ENCODE measurements at places on chromosomes 6 and 20.

DNA sequence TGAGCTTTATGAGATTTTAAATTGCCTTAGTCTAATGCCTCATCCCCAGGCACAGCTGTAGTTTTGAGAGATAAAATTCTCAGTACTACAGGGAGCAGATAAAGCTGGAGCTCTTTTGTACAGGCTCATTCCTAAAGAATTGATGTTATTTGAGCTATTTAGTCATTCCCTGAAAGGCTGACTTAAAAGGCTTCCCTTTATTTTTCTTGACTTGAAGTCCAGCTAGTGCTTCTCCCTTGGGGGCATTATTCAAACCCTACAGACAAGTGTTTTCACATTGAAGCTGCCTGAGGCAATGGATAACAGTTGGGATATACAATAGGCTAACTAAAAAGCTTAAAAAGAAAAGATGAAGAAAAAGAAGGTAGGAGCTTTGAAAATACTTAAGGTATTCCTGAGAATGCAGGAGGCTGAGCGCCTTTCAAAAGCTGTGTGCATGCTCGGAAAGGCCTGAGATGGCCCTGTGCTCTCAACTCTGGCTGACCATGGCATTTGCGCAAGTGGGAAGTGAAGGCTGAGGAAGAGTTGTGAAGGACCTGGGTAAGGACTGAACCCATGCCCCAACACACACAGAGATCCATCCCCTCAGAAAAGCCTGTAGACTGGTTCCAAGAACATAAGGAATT lies 315.1 kb downstream of the SMOC2 start:
- DNase-seq: peak; percentile 19

DNA sequence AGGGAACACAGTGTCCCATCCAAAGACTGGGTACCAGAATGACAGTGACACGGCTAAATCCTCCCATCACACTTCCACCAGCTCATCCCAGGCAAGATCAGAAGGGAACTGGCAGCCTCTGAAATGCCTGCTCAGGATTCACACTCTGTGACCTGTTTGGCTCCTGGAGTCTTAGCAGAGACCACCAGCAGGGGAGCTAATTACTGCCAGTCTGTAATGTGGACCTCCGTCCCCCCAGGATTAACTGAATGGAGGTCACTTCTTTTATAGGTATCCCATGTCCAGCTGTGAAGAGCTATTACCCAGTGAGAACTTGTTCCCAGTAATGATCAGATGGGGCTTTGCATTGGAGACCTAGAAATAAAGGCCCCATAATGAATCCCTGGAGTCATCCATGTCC lies 45.2 kb downstream of the DEFB114 start:
- no peak for DNase-seq

GRCh38 chr6:105609375-105609991 lies 206.6 kb upstream of the PREP start:
- DNase-seq: no peak

DNA sequence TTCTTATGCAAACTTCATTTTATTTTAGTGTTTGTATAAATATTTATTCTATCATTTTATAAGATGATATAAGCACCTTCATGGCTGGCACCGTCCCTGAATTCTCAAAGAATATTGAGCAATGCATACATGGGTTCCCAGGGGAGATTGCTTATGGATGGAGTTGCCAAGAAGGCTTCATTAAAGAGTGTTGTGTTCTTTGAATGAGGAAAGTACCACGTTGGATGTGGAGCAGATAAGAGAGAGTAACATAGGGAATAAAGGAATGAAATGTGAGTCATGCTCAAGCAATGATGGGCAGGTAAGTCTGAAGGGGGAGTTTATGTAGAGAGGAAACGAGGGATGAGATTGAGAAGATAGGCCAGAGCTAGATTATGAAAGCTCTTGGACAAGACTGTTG lies 10.3 kb downstream of the DSE start:
- no peak for DNase-seq

DNA sequence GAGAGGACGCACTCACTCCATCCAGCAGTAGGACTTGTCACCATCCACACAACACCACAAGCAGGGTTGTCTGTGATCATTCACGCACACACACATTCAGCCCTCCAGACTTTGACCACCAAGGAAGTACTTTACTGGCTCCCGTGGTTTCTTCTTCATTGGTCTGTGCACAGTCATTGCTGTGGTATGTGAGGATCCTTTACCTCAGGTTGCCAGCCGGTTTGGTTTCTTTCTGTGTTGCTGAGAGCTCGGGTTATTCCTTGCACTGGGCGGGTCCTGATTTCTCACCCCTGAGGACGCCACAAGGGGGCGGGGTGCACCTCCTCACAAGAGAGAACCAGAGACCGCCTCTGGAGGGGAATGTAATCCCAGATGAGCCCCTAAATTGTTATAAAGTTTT lies 11.2 kb downstream of the SLC35A1 start:
- DNase-seq: peak; percentile 55

DNA sequence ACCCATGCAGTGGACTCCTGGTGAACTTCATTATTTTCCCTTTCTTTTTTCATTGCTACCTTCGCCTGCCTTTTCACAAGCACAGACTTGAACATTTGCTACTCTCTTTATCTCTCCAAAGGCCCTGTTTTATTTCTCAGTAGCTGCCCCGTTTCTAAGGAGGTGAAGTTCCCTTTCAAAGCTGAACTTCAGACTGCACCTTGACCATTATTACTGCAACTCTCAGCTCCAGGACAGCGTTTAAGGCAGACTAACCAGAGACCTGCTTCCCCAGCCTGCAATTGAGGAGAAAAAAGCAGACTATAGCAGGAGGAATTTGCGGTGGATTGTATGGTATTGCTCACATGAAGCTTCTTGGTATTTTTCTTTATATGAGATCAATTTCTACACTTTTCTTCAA lies 460.7 kb downstream of the CBLN4 start:
- DNase-seq: no peak

GRCh38 chr6:41239467-41240159 lies 11.5 kb downstream of the TREML4 start:
- DNase-seq: no peak

- peak; percentile 12 for DNase-seq
Measured at GRCh38 chr6:34514593-34515472, 41.3 kb downstream of the SPDEF start.

GRCh38 chr6:48986105-48986504 lies 476.9 kb downstream of the MMUT start:
- no peak for DNase-seq

DNA sequence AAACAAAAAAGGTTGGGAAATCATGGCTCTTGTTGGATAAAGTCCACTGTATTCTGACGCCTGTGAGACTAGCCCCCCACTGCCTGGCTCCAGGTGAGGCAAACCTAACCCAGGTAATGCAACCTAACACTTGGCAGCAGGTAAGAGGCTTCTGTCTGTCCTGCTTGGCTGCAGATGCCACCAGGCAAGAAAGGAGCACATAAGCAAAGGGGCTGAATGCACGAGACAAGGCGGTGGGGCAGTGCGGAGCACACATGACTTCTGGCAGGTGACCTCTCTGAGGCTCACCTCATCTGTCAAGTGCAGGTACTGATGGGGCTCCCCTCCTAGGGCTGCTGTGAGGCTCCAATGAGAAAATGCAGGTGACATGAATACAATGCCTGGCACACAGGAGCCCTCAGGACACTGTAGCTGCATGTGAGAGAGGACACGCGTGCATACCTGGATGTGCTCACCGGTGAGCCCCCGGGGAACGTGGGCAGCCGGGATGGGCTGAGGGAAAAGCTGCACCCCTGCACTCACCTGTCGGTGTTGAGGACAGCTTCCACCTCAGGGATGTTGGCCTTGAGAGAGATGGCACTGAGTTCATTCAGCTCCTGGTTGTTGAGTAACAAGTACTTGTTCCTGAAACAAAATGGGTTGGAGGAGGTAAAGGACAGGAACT lies 54.1 kb downstream of the MYH7B start:
- no peak for DNase-seq

DNA sequence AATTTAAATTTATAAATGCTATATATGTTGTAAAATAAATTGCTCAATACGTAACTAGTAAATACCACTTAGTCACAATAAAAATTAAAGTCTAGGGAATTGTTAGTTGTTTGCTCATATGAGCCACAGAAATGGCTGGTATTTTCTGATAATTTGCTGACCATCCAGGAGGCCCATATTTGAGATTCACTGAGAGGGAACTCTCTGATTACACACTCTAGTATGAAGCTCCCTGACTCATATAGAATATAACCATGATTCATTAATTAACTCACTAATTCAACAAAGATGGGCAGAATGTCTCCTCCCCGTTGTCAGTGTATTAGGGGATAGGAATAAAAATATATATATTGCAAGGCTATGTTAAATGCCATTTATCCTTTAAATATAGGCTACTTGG lies 46.6 kb upstream of the TMEM30A start:
- DNase-seq: peak; percentile 35

DNA sequence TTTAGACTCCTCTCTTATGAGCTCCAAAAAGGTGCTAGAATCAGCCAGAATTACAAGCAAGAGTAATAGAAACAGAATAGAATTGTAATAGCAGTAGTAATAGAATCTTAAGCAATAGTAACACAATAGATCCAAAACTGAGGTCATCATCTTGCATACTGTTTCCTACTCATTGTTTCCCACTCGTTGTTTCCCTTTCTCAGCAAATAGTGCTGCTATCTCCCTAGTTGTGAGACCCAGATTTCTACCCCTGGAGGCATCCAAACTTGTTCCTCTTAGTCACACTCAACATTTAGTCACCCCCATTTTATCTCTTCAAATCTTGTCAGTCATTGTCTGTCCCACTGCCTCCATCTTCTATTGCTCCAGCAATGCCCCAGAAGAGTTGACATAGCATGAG lies 356.9 kb upstream of the MARCKS start:
- no peak for DNase-seq

DNA sequence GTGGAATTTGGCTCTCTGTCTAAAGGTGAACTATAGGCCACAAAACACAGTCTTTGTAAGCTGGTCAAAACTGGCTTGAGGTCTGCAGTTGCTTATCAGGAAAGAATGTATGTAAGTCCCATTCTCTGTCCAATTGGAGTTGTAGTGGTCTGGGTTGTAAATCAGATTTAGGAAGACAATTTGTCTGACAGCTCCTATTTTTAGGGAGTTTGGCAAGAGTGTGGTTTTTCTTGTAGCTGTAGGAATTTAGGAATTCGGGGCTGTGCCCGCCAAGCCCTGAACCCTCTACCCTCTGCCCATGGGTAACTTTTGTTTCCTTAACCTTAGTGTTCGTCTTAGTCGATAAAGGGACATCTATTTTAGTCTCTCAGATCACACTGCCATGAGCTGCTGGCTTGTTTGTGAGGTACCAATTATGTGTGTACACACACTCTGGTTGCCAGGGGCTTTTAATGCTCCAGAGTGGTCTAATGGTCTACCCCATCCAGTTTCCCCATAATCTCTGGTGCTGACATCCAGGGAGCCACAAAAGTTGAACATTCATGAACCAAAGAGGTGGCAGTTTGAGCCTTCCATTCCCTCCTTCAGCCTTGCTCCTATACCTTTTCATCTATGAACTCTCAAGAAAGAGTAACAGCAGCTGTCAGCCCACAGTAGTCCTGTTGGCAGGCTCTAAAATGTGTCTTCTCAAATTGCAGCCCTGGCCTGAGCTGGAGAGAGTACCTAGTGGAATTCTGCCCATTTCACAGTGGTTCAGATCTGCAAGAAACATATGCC lies 93.0 kb downstream of the ANKRD6 start:
- DNase-seq: no peak

GRCh38 chr20:48465271-48465670 lies 362.5 kb downstream of the PREX1 start:
- no peak for DNase-seq

DNA sequence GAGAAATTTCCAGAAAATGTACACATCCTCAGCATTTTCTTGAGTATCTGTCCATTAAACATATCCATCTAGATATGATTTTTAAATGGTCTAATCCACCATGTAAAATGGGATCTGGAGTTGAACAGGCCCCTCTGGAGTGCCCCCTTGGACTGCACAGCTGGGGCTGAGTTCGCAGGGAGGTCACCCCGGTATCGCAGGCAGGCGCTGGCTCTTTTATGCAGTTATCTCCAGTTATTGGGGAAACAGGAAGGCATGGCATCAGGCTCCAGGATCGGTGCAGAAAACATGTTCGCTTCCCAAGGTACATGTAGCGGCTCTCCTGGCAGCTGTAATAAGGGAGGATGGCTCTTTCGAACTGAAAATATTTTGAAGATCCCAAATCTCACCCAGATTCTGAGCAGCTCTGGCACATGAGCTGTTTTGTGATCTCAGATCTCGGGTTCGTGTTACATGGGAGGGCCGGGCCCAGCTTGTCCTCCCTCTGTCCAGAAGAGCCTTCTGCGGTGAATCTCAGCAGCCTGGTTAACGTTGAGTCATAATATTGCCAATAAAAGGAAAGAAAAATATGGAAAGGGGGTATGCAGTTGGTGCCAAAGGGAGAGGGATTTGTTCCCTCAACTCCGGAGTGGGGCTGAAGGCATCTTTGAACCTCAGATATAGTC lies 167.7 kb downstream of the EYA2 start:
- no peak for DNase-seq

GRCh38 chr6:80335121-80335531 lies 228.7 kb downstream of the BCKDHB start:
- DNase-seq: no peak

- DNase-seq: no peak
Measured at GRCh38 chr20:32651537-32651936, 22.2 kb downstream of the C20orf203 start.

DNA sequence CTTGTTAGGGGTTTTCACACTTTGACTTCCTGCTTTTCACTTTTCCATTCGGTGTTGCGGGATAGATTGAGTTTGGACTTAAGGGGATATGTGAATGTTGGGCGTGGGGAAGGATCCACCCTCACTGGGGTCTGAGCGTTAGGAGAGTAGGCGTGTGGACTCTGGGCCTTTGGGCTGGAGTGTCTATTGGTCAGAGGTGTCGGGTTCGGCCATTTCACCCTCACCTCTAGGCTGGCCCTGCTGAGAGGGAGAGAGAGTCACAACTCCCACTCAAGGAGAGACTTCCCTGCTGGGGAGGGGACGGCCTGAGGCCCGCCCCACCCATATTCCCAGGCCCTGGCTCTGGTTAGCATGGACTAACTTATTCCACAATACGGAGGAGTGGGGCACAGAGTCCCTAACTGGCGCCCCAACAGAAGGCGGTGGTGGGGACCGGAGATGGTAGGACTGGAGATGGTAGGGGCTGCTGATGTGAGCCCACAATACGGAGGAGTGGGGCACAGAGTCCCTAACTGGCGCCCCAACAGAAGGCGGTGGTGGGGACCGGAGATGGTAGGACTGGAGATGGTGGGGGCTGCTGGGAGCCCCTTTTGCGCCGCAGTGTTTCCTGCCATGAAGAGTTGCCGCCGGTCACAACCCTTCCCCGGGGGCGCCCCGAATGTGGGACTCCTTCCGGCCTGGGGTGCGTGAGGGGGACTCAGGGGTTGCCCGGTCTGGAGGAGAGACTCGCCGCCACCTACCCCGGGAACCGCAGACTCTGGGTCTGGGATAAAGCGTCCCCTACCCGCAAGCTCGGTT lies 1.4 kb upstream of the PTPRA start:
- no peak for DNase-seq

GRCh38 chr20:24633026-24633425 lies 163.6 kb downstream of the SYNDIG1 start:
- DNase-seq: peak; percentile 41

- DNase-seq: no peak
Measured at GRCh38 chr20:57777911-57778310, 68.1 kb upstream of the PMEPA1 start.

GRCh38 chr6:166944666-166945256 lies 11.6 kb downstream of the RNASET2 start:
- DNase-seq: no peak
